ENCODE measurements at places on chromosomes 2 and 18.

DNA sequence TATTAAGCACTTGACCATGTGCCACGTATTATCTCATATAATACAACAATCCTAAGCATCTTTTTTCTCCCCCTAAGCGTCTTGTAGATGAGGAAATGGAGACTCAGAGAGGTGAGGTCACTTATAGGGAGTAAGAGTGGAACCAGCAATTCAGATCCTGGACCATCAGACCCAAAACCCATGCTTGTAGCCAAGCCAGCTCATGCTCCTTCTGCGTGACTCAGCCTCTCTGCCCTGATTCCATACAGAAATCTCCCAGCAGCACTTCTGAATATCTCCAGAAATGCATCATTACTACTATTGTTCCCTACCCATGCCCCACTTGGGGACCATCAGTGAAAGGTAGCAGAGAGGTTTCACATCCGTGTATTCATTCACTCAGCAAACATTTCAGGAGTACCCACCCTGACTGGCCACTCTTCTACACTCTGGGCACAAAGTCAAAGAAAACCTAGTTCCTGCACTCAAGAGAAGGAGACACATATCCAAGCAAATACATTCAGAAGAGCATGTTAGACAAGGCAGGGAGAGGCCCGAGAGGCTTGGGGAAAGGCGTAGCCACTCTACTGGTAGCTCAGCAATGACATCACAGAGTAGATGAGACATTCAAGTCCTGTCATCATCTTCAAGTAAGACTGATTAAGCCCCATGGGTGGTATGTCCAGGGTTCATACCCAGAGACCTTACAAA, 141.9 kb downstream of the MTCL1 start:
- DNase-seq = no peak

DNA sequence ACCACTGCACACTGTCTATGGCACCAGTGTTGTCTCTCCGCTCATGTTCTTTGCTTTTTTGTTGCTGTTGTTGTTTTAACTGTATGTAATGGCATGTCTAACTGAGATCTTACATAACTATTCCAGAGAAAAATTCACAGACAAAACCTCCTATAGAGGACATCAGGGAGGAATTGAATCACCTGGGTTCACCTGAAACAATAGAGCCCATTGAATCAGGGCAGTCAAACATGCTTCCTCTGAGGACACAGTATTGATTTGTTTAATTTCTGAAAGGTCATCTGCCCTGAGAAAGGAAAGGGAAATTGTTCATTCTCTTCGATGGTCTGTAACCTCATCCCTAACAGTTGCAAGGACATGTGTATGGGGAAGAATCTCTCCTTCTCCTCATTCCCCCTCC, 237.5 kb downstream of the SRBD1 start:
- no peak for DNase-seq

GRCh38 chr2:58601017-58601416, 359.9 kb upstream of the FANCL start:
- no peak for DNase-seq

DNA sequence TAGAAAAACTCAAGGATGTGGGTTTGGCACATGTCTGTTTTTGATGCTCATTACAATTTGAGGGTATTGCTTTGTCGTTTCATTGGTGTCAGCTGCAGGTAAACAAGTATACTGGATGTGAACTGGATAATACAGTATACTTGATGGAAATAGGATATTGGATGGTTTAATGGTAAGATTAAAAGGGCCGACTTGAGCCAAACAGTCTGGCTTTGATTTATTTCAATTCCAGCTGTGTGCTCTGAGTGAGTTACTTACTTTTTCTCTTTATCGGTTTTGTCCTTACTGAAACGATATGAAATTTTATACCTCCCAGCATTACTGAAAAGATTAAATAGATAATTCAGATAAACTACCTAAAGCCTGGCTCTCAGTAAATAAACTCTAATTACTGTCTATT, 227.6 kb downstream of the ASXL3 start:
- DNase-seq = no peak

DNA sequence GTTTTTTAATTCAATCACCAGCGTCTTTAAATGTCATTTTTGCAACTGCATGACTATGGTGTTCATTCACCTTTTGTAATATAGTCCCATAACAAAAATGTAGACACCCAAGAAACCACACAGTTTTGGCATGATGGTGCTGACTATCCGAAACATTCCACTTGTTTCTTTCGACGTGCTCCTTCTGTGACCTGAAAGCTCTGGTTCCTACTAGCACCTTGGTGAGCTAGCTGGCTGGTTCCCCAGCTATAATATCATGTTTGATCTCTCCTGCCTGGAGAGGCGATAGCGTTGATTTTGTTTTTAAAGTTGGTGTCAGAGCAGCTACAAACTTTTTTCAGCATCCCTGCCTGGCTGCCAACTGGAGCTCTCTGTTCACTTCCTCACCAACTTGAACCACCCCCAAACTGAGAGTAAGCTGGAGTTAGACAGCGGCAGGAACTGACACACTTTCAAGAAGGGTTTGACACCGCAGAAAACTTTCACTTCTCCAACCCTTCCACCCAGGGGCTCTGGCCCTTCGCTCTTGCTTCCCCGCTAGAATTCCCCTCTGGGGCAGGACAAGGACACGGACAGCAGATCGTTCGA, 1.1 kb downstream of the ATAD2B start:
- DNase-seq = no peak

DNA sequence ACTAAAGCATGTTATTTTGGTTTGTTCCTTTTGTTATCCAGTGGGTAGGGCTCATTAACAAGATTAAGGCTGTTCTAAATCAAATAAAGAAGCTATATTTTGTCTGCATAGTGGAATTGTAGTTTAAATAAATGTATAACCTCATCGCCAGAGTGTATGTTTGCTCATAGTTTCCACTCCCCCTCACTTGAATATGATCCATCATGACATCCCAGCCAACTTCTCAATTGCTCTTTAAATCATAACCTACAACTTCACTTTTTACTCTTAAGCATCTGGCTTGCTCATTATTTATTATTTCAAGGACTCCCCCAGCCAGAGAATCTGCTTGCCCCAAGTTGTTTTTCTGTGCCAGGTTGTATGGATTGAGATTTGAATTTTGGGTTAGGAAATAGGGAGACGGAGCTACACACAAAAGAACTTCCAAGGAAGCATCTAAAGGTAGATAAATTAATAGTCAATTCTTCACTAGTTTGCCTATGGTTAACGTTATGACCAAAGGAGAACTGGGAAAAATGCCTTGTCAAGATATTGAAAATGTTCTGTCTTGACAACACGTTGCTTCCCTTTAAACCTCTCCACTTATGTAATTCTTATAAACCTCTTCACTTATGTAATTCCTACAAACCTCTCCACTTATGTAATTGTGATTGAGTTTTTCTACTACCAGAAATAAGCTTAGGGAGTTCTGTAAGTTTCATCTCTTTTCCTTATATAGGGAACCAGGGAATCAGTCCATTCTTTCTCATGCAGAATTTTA, 55.4 kb upstream of the UPP2 start:
- no peak for DNase-seq
